NCI-H1105 (cell line): ENCODE measurements at places on chromosomes 3 and 15.

- no peak for DNase-seq
Measured at GRCh38 chr3:113898892-113899291, 48.9 kb upstream of the ZDHHC23 start.

DNA sequence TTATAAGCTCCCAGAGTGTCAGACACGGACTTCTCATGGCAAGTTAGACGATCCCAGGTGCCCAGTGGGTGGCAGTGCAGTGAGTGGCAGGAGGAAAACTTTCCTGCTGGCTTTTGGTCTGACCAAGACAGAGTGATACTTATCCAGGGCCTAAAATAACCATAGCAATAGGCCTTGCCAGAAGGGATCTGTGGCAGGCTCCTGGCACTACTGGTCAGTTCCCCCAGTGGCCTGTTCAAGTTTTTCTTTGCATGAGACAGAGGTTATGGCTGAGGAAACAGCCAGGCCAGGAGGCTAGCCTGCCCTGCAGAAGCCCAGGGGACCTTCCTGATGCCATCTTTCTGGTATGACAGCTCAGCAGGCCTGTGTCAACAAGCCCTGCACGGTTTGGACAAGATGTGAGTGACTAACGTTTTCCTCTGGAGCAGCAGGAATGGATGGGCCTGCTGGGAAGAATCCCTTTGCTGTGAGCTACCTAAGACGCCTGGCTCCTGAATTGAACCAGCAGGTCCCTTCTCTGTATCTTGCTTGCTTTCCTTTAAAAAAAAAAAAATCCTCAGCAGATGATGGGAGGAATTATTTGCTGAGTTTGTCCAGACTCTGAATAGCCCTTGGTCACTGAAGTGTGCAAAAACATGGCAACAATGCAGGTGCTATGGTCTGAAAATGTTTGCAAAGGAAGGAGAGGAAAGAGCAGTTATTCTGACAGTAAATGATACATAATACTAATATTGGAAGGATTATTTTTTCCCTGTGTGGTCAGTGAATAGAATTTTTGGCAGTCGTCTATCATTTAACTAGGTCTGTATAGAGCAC, 18.0 kb downstream of the SCG5 start:
- DNase-seq = no peak

DNA sequence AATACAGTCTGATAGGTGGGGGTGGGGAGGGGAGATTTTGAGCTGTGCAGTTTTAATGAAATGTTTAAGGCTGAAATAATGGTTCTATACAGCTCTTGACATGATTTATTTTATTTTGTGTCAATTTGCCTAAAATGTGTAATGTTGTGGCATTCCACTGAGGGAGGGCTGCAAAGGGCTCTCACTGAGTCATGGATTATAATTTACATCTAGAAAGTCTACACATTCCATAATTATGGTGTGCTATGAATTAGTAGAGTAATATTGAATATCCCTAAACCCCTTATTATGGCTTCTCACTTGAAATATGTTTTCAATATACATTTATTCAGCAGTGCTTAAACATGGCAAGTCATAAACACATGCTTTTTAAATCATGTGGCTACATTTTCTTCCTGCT, 103.9 kb downstream of the RARB start:
- DNase-seq = no peak

DNA sequence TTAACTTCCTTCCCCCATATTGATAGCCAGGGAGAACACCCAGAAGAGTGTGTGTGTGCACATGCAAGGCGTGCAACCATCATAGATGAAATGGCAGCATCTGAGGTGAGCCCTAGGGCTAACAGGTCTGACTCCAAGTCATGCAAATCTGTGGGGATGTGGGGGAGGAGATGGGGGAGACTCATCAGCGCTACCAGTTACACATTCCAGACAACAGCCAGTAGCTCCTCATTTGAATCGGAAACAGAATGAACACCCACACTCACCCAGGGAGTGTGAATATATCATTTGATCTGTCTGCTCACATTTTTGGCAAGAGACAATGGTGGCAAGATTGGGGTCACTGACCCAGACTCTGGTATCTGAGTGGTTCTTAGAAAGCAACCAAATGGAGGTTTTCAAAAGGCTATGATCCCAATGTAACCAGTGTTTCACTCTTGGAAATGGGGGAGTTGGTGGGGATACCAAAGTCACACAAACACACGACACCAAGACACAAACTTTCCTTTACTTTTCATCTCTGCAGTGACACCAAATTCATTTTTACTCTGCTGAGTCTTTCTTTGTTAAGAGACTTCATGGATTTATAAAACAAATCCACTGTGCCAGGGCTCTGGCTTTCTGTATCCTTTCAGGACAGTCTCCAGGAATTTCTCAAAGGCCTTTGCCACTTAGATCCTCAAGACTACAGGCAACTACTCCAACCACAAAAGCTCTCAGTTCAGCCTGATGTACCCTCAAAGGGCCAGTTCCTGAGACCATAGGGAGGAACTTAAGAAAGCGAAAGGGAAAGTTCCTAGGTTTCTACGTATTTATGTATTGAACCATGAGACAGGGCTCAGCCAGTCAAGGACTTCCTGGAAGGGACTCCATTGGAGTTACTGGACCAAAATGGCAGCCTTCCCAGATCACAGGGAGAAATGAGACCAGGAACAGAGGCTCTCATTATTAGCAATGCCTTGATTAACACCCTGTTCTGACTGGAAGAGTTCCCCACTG, 2.2 kb downstream of the CDCP1 start:
- DNase-seq = no peak

- DNase-seq = no peak
Measured at GRCh38 chr3:170711786-170712185, 125.9 kb upstream of the SLC7A14 start.

DNA sequence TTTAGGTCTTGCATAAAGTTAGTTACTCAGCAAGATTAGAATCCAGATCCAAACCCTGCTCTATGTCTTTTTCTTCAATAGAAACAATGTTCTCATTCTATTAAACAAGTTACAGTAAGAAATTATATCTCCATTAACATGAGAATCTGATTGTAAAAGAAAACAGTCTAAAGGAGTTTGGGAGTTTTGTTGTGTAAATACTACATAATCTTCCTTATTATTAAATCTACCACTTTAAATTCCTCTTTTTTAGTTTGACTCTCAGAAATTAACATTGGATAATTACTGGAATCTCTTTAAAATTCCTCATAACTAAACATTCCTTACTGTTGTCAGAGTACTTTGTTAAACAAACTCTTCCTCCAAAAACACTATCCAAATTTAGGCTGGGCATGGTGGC, 1.7 kb upstream of the GOLIM4 start:
- DNase-seq = no peak

DNA sequence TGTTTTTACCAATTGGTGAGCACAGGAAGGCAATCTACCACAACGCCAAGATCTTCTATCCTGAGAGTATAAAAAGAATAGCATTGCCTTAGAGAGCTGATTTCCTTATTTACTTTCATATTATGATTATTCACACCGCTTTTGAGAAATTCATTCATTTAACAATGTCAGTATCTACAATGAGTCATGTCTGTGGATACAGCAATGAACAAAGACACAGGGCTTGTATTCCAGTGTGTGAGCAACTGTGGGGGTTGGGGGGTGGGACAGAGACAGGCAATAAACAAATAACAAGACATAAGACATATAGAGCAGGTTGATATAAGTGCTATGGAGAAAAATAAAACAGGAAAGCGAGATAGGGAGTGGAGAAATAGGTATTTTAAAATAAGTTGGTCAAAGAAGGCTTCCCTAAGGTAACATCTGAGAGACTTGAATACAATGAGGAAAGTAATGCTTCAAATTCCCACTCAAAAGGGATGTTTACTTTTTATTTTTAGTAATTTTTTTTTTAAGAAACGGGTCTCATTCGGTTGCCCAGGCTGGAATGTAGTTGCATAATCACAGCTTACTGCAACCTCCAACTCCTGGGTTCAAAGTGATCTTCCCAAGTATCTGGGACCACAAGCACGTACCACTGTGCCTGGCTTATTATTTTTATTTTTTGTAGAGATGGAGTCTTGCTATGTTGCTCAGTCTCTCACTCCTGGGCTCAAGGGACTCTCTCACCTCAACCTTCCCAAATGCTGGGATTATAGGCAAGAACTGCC, 45.7 kb downstream of the PGBD4 start:
- no peak for DNase-seq
